ENCODE measurements at places on chromosomes 7 and 10. TPM values are rescaled to one million over a fixed set of nuclear protein-coding genes. Genes with fewer than 3 reads are reported as not detected.

GRCh38 chr10:99984211-99985034, 25.3 kb downstream of the DNMBP start:
- DNase-seq: no peak

DNA sequence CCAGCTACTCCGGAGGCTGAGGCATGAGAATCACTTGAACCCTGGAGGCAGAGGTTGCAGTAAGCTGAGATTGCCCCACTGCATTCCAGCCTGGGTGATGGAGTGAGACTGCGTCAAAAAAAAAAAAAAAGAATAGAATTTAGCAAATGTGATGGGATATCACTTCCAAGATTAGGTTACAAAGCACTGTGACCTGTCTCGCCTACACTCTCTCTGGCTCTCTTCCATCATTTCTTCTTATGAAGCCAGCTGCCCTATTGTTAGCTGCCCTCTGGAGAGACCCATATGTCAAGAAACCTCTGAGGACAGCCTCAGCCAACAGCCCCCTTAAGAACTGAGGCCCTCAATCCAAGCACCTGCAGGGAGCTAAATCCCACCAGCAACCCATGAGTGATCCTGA, 28.2 kb downstream of the ARHGAP21 start:
- DNase-seq: no peak

GRCh38 chr7:151351027-151351426, 9.4 kb downstream of the NUB1 start:
- DNase-seq: no peak

ARHGAP19 gene
- total RNA-seq: 10.4 TPM

C10orf105 gene
- total RNA-seq: 0.11 TPM

GARIN1A gene
- 0.18 TPM for total RNA-seq

ZNF467 gene
- total RNA-seq: 6.0 TPM

UTF1 gene
- total RNA-seq: 9.2 TPM
